ENCODE measurements at places on chromosomes 4 and X.

- no peak for DNase-seq
Measured at GRCh38 chr4:156495836-156496235, 475.8 kb downstream of the PDGFC start.

DNA sequence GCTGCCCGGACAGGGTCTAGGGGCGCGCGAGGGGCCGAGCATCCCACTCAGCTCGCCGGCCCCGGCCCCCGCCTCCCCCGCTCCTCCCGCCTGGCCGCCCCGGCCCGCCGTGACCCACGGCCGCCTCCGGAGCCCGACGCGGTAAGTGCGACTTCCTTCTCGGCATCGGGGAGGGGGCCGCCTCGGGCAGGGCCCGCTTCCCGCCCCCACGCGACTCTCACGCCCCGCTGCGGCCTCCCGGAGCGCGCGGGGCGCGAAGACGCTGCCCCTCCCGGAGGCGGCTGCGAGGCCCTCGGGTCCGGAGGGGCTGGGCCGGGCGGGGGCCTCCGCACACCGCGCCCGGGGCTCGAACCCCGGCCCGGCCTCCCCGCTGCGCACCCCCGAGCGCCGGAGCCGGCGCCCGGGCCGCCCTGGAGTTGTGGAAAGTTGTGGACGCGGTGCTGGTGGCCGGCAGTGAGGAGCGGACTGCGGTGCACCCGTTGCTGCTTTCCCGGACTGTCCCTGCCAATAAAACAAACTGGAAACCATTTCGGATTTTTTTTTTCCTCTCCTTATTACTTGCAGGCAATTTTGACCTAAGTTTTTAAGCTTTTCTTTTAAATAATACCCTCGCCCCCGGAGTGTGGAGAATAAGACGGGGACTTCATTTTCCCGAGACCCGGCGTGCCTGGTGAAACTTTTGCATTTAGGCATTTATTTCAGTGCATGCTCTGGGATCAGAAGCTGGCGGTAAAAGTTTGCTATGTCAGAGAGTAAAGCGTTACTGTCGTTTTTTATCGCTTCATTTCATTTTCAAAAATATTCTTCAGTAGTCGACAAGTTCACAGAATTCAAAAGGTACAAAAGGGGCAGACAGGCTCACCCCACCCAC is 13.0 kb upstream of the TMEM156 start:
- DNase-seq, result no peak

DNA sequence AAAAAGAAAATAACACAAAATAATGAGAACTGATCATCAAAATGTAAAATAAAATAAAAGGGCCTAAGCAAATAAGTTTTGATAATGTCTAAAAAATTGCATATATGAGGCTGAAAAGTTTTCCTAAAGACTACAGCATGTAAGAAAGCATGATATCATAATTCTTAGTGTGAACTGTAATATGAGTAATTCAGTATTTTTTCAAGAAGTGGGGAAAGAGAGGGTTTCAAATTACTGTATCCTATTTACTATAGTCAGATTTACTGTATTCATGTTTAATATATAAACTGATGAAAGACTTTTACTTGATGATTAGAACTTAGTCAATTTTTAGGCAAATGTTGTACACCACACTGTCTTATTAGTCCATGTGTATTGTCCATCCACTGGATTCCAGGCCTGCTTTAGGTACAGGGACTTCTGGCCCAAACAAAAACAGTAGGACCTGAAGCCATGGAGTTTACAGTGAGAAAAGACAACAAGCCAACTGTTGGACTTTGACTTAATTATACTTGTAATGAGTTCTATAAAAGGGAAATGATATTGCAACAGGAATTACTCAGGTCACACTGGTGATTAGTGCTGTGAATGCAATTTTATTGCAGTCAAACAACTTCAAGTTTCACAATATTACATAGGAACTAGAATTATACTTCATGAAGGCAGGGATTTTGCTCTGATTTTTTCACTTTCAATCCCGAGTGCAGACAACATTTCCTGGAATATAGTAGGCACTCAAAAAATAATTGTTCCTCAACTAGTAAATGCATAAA is 517.7 kb upstream of the GALNT7 start:
- DNase-seq, result no peak

- DNase-seq, result no peak
Measured at GRCh38 chr4:93448691-93449293, 379.8 kb upstream of the ATOH1 start.

GRCh38 chr4:171985129-171985528 is 171.9 kb downstream of the GALNTL6 start:
- DNase-seq, result no peak

DNA sequence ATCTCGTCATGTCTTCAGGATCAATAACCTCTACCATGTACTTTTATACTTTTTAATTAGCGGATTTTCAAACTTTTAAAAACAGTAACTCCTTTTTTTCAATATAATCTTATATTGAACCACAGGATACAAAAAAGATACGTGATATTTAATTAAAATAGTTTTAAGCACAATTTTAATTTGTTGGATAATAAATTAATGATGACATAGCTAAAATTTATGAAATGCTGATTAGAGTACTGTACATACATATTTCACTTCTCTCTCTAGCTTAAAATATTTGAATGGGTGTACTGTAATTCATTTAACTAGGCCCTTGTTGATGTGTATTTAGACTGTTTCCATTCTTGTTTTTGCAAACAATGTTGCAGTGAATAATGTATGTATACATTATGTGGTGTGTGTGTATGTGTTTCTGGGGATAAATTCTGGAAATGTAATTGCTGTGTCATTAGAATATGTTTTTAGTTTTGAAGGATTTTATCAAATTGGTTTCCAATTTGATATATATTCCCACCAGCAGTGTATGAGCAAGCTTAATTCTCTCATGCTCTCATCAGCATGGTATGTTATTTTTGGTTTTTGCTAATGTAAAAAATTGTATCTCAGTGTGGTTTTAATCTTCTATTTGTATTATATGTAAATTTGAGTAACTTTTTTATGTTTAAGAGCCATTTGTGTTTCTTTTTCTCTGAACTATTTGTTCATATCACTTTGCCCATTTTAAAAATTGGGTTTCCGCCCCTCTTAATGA is 66.4 kb downstream of the CDKL5 start:
- no peak for DNase-seq

GRCh38 chr4:170198747-170199146 is 109.0 kb upstream of the AADAT start:
- DNase-seq, result peak; percentile 24

DNA sequence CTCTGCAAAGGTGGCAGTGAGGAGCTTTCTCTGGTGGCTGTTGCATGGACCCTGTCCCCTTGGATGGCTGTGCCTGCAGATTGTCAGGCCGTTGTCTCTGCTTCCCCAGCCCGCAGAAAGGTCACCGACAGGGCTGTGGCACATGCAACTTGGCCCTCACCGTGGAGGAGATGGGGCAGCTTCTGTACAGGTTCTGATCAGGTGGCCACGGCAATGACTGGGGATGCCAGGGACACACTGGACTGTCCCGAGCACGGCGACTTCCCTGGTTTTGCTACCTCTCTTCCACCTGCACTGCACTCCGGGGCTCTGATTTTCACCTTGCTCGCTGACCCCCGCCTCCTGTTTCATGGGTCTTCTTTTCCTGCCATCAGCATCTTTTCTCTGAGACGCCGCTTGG is 43.5 kb downstream of the DCTD start:
- no peak for DNase-seq

DNA sequence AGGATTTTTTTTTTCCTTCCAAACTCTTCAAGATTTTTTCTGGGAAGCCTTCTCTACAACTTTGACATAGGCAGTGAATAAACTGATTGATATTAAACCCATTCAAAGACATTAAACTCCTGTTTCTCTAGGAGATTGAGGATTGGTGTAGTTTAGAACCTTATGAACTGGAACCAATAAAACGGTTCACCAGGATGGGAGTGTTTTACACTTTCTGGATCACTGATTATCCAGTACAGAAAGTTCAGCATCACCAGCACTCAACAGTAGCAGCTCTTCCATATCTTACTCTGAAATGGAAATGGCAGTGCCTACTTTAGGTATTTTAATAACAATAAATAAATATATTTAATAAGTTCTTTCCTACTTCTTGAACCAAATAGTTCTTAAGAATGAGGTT is 76.7 kb downstream of the BMPR1B start:
- DNase-seq, result no peak

DNA sequence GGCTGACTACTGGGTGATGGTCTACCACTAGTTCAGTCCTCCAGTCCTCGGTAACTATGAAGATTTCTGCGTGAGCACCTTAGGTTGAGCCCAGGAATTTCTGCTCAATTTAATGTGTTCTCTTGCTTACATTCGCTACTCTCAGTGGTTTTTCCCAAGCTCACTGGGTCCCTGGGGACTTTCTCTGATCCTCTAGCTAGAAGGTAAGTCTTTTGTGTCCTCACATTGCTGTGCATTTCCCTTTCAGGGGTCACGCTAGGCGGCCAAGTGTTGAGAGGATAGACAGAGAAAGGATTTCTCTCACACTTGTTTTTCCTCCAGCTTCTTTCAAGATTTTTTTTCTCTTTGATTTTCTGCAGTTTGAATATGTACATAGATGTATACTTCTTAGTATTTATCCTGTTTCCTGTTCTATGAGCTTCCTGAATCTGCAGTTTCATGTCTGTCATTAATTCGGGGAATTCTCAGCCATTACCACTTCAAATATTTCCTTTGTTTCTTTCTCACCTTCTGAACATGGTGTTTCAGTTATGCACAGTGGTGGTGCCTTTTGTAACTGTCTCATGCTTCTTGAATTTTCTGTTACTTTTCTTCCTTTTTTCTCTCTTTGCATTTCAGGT is 17.5 kb downstream of the MAGEA9 start:
- no peak for DNase-seq

DNA sequence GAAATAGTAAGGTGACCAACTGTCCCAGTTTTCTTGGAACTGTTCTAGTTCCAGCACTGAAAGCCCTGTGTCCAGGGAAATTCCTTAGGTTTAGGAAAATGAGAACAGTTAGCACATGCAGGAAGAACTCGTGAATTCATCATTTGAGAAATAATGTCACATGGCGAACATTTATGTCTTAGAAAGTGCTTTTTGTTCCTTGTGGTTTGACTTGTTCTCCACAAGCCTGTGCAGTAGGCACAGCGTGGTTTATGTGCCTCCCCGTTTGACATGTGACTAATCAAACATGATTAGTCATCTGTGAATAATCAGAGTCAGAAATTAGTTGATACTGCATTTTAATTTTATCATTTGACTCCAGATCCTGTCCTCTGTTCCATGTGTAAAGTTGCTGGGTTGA is 556.0 kb upstream of the CPEB2 start:
- no peak for DNase-seq

DNA sequence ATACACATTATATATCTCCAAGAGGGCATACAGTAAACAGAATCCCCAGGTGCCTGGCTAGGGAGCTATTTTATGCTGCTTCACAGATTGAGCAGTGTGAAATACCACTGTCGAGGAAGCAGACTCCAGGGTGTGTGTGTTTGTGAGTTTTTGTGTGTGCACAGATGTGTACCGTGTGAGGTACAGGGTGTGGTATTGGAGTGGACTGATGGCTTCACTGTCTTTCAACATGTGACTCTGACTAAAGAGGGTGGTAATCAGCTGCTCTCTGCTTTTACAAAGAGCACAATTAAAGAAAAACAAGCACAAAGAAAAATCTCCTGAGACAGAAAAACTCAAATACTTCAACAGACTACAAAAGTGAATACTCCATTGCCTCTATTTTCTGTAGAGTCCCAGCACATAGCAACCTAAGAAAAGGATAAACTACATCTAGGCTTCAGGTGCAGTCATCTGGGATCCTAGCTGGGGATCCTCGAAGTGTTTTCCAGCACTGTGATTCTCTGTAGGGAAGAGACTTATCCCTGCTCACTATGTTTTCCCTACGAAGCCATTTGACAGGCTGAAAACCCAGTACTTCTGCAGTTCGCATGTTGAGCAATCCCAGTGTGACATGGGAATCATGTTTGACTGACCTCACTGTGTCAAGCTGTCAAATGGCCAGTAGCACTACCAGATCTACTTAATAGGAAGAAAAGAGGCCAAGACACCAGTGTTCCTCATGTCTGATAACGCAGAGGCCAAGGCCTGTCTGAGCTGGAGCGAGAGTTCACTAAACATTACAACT is 100.3 kb downstream of the CDS1 start:
- DNase-seq, result no peak

DNA sequence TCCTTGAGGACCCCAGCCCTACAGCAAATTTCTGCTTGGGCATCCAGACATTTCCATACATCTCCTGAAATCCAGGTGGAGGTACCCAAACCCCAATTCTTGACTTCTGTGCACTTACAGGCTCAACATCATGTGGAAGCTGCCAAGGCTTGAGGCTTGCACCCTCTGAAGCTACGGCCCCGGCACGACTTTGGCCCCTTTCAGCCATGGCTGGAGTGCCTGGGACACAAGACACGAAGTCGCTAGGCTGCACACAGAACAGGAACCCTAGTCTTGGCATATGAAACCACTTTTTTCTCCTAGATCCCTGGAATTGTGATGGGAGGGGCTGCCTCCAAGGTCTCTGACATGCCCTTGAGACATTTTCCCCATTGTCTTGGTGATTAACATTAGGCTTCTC is 1417.7 kb downstream of the ARAP2 start:
- DNase-seq, result no peak

- no peak for DNase-seq
Measured at GRCh38 chr4:158945529-158946108, 157.3 kb upstream of the RAPGEF2 start.

DNA sequence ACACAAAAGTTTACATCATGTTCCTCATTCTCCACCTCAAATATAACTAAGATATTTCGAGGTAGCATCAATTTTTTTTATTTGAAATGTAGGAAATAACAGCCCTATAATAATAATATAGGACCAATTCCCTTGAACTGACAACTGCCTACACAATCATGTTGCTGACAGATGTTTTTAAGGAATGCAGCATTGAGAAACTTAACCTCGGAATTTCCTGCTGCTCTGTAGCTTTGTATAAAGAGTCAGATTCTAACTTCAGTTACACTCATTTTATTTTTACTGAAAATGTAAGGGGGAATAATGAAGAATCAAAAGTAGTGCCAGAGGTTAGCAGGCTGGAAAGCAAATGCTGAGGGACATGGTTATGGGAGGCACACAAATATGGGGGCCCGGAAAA is 235.8 kb downstream of the RBMX2 start:
- no peak for DNase-seq

DNA sequence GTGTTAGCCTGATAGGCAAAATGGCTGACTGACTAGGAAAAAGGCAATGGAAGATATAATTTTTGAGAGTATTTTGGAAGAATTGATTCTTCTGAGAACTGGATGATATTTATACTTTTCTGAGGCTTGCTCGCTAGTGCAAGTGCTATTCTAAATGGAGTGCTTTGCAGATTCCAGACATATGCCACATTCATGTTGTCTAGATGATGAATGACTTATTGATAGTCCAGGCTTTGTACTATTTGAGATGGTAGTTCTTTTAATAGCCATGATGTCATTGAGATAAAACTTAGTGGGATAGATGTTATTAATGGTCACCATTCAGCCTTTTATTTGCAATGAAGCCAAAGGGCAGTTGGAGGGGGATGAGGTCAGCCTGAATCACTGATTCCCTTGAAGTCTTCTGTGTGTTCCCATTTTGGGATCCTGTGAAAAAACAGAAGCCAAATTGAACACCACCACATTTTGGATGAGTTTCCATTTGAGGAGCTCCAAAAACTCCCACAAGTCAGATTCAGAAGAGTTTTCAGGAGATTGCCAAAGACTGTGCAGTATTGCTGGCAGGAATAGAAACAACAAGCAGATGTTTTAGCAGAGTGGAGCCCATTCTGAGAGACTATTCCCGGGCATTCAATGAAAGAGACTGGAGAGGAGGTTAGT is 184.1 kb downstream of the IL1RAPL2 start:
- DNase-seq, result peak; percentile 37

- DNase-seq, result peak; percentile 69
Measured at GRCh38 chr4:112296949-112297880, at the start of gene ALPK1. TSS of gene ALPK1 (plus strand) at chr4:112297369.
